ENCODE measurements at places on chromosomes 6 and 20. TPM values are rescaled to one million over a fixed set of nuclear protein-coding genes. Genes with fewer than 3 reads are reported as not detected.

RNF144B gene
- 10.8 TPM for total RNA-seq

HAO1 gene
- total RNA-seq, result not detected

SPEF1 gene
- 0.55 TPM for total RNA-seq

GFOD1 gene
- total RNA-seq, result 4.8 TPM

SRSF12 gene
- 3.9 TPM for total RNA-seq

OR2J3 gene
- not detected for total RNA-seq

LRP11 gene
- 66.4 TPM for total RNA-seq

PTK6 gene
- 0.12 TPM for total RNA-seq

AGPAT4 gene
- 24.4 TPM for total RNA-seq

DNA sequence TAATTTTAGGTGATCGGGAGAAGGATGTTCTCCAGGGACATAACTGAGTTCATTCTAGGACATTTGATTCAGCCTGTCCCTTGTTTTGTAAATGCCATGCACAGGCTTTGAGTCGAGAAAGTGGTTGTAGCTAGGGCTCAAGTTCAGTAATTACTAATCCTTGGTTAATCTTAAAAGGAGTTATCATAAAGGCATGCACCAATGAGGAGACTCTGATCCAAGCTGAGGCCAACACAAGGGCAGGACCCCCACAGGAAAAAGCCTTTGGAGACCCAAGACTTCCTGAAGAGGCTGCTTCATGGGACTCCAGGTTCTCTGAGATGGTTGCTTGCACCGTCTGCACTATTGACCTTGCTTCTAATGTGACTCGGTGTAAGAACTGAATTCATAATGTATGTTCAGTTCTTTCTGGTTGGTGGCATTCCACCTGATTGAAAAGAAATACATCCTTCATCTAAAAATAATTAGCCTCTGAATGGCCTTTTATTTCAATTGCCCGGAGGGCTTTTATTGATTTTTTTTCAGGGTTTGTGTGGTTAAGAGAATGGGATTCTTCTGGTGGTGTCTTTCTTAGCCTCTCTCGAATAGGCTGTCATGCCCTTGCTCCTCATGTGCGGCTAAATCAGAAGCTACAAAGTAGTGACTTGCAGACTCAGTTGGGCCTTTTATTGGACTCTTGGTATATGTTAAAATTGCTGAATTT, 201.7 kb upstream of the PLCB4 start:
- H3K36me3 ChIP-seq, result no peaks in the 10 kb centered on the region
- H3K27ac ChIP-seq, result no peak overlapping the region
- no peak overlapping the region for H3K4me3 ChIP-seq
- no peaks in the 10 kb centered on the region for H3K27me3 ChIP-seq

GRCh38 chr6:140879946-140880345, 1252.8 kb upstream of the GJE1 start:
- no peaks in the 10 kb centered on the region for H3K27me3 ChIP-seq
- H3K36me3 ChIP-seq, result no peaks in the 10 kb centered on the region
- no peak overlapping the region for H3K27ac ChIP-seq
- DNase-seq, result no peak
- no peak overlapping the region for H3K4me3 ChIP-seq

- peaks cover 12% of the 10 kb centered on the region for H3K4me1 ChIP-seq
- H3K4me3 ChIP-seq, result peak overlapping the region; percentile 75
- no peak for DNase-seq
- peaks cover 45% of the 10 kb centered on the region for H3K27me3 ChIP-seq
- H3K36me3 ChIP-seq, result no peaks in the 10 kb centered on the region
Measured at GRCh38 chr6:44004136-44004535, 123.1 kb downstream of the MRPL14 start.

DNA sequence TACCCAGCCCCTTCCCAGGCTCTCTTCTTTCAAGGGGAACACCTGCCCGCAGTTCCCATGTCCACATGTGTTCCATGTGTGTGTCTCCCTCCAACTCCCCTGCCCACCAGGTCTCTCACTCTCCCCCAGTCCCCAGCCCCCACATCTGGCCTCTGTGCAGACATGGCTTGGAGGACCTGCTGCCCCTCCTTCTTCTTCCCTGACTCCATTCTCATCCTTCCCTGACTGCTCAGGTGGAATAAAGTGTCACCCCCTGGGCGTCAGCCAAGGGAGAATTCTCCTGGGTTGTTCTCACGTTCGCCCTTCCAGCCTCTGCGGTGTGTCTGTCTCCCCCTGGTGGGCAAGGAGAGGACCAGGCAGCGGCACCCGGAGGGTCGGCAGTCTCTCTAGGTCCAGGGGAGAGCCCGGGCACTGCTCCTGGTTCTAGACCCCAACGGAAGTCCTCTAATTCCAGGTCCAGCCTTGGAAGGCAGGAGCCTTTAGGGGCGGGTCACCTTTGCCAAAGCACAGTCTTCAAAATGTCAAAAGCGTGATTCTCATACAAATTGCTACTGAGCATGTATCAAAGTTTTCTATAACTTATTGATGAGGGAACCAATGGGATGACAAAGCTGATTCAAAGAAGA, 50.5 kb downstream of the EBF4 start:
- H3K27me3 ChIP-seq, result peaks cover 93% of the 10 kb centered on the region
- H3K27ac ChIP-seq, result no peak overlapping the region
- DNase-seq, result peak; percentile 78
- H3K36me3 ChIP-seq, result peaks cover 5% of the 10 kb centered on the region
- H3K4me1 ChIP-seq, result peaks cover 4% of the 10 kb centered on the region

DNA sequence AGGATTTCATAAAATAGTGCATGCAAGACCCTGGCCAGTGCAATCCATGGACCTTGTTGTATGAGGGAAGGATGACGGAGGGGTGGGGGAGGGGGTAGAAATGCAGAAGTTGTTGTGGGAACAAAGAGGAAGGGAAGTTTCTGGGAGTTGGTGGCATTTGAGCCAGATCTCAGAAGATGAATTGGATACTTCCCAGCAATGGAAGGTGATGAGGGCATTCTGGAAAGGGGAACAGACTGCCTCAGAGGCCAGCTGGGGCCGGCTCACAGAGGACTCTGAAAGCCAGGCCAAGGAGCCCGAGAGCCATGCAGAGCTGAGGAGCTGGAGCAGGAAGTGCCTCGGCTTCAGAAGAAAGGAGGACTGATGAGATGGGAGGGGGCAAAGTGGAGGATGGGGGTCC, 2.7 kb downstream of the TMEM74B start:
- H3K4me1 ChIP-seq, result no peaks in the 10 kb centered on the region
- peaks cover 38% of the 10 kb centered on the region for H3K27me3 ChIP-seq
- no peak overlapping the region for H3K27ac ChIP-seq
- DNase-seq, result no peak
- no peaks in the 10 kb centered on the region for H3K36me3 ChIP-seq

- peaks cover 41% of the 10 kb centered on the region for H3K4me1 ChIP-seq
- DNase-seq, result no peak
- H3K36me3 ChIP-seq, result peaks cover 7% of the 10 kb centered on the region
- no peak overlapping the region for H3K4me3 ChIP-seq
Measured at GRCh38 chr20:10555393-10555792, 118.4 kb downstream of the JAG1 start.

- H3K36me3 ChIP-seq, result no peaks in the 10 kb centered on the region
- no peaks in the 10 kb centered on the region for H3K27me3 ChIP-seq
Measured at GRCh38 chr6:106927531-106928398, 46.8 kb downstream of the CD24 start.

GRCh38 chr20:8427419-8428040, 295.5 kb downstream of the PLCB1 start:
- no peak overlapping the region for H3K27ac ChIP-seq
- peaks cover 3% of the 10 kb centered on the region for H3K36me3 ChIP-seq
- H3K4me3 ChIP-seq, result no peak overlapping the region
- no peaks in the 10 kb centered on the region for H3K27me3 ChIP-seq

DNA sequence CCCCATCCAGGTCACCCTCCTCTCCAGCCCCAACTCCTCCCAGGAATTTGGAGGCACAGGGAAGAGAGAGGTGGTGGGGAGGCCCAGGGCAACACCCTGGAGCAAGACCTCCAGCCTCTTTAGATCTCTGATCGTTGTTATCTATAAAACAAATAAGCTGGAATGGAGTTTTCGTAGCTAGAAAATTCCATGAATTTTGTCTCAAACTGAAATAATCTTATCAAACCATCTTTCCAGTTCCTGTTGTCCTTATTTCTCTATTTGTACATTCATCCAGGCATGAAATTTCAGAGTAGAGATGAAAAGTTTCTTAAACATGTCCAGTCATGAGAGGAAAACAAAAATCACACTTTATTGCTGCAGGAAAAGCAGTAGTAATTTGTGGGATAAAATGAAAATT, 6.2 kb upstream of the SLC4A11 start:
- DNase-seq, result no peak
- no peak overlapping the region for H3K27ac ChIP-seq
- peaks cover 5% of the 10 kb centered on the region for H3K36me3 ChIP-seq
- no peak overlapping the region for H3K4me3 ChIP-seq

DNA sequence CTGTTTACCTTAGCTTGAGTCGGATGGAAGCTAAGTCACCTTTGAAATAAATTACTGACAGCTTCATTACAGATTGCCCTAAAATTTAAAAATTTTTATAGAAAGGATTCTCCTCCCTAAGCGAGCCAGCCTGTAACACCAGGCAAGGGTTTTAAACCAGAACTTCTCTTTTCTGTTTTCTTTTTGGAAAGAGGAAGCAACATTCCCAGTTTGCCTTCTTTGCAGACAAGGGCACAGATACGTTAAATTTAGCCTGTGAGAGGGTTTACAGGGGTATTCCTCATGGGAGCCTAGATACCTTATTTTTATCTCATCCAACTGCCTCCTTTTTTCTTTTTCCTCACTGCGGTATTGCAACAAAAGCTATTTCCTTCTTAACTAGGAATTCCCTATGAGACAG, 45.0 kb downstream of the GNAS start:
- peak overlapping the region; percentile 40 for H3K4me3 ChIP-seq
- no peaks in the 10 kb centered on the region for H3K27me3 ChIP-seq
- DNase-seq, result no peak
- peak overlapping the region; percentile 67 for H3K27ac ChIP-seq
- H3K4me1 ChIP-seq, result peaks cover 84% of the 10 kb centered on the region

- no peak overlapping the region for H3K4me3 ChIP-seq
- no peak overlapping the region for H3K27ac ChIP-seq
- H3K36me3 ChIP-seq, result peaks cover 20% of the 10 kb centered on the region
- H3K27me3 ChIP-seq, result no peaks in the 10 kb centered on the region
Measured at GRCh38 chr6:104990085-104990484, 33.2 kb downstream of the LIN28B start.

- DNase-seq, result no peak
- H3K36me3 ChIP-seq, result no peaks in the 10 kb centered on the region
- no peaks in the 10 kb centered on the region for H3K27me3 ChIP-seq
- no peak overlapping the region for H3K27ac ChIP-seq
Measured at GRCh38 chr6:3510617-3511016, 53.8 kb upstream of the SLC22A23 start.

- H3K4me3 ChIP-seq, result no peak overlapping the region
- no peaks in the 10 kb centered on the region for H3K4me1 ChIP-seq
- peaks cover 10% of the 10 kb centered on the region for H3K36me3 ChIP-seq
- DNase-seq, result no peak
Measured at GRCh38 chr6:145681965-145682364, 53.4 kb downstream of the EPM2A start.

DNA sequence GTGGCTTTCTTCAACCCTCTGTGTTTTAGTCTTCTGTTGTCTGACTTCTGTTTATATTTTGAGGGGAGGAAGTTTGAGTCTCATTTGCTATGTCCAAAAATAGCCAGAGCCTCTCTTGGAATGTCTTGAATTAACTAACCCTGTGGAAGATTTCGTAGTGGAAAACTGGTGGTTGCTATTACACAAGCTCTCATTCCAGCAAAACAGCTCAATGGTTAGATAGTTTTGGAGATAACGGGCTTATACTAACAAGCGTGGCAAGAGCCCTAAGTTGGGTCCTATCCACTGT, 1.6 kb downstream of the CCN2 start:
- H3K4me3 ChIP-seq, result peak overlapping the region; percentile 90
- peaks cover 8% of the 10 kb centered on the region for H3K36me3 ChIP-seq

GRCh38 chr6:102619585-102619984, 1226.1 kb downstream of the GRIK2 start:
- H3K27ac ChIP-seq, result no peak overlapping the region
- no peak for DNase-seq
- H3K36me3 ChIP-seq, result no peaks in the 10 kb centered on the region
- H3K4me3 ChIP-seq, result no peak overlapping the region
- H3K4me1 ChIP-seq, result no peaks in the 10 kb centered on the region

GRCh38 chr6:6788394-6789032, 200.0 kb downstream of the LY86 start:
- no peak overlapping the region for H3K4me3 ChIP-seq
- no peaks in the 10 kb centered on the region for H3K27me3 ChIP-seq
- H3K36me3 ChIP-seq, result peaks cover 3% of the 10 kb centered on the region
- H3K4me1 ChIP-seq, result peaks cover 9% of the 10 kb centered on the region

DNA sequence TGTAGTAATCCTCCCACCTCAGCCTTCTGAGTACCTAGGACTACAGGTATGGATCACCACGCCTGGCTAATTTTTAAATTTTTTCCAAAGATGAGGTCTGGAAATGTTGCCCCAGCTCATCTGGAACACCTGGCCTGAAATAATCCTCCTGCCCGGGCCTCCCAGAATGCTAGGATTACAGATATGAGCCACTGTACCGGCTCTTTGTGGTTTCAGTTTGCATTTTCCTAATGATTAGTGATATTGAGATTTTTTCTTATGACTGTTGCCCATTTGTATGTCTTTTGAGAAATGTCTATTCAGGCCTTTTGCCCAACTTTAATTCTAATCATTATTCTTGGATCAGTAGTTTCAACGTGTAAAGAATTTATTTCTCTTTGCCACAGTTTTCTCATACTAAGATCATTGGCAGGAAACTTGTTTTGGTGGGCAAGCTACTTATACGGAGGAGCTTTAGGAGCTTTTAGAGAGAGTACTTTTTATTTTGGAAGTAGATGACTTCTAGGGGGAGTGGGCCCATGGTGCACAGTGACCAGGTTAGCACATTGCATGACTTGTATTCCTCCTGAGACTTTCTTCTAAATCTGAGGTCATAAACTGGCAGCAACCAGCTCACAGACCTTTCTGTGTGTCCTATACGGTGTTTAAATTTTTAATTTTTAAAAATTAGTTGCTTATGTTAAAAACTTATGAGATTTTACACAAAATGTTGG, 62.3 kb downstream of the STK4 start:
- no peak for DNase-seq
- H3K27me3 ChIP-seq, result no peaks in the 10 kb centered on the region
- H3K36me3 ChIP-seq, result peaks cover 22% of the 10 kb centered on the region
- H3K27ac ChIP-seq, result no peak overlapping the region
- H3K4me3 ChIP-seq, result no peak overlapping the region
- H3K4me1 ChIP-seq, result no peaks in the 10 kb centered on the region
